T-helper 2 cell (primary cell): ENCODE measurements at places on chromosomes 13 and 19.

GRCh38 chr13:111359237-111359915 is 38.9 kb downstream of the TEX29 start:
- DNase-seq: no peak

DNA sequence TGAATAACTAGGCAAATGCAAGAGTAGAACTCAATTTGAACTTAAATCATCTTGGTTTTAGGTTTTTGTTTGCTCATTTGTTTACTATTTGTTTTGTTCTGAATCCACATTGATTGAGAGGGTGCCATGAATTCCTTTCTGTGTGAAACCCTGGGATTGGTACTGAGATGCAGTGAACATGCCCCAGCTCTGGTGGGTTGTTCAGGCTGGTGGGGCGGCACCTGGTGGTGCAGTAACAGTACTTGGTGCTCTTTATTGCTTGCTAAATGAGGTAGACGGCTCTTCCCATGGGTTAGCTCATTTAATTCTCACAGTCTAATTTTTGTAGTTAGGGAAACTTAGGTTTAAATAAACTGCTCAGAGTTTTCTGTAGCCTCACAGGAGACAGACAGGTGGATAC is 48.4 kb downstream of the WASF3 start:
- DNase-seq: no peak

DNA sequence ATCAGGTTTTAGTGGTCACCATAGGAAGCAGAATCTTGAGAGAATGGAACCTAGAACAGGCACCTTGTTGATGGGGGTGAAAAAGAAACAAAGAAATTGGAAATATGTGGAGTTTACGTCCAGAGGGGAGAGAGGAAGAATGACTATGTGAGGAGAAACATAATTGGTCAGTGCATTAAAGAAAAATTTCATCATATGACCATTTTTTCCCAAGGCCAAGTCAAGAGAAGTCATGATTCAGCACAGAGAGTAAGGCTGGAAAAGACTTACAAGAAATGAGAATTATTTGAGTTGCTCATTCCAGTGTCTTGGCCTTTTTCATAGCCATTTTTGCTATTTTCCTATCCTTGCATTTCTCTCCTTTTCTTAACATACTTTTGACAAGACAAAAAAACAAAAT is 421.7 kb downstream of the EFNB2 start:
- DNase-seq: no peak

DNA sequence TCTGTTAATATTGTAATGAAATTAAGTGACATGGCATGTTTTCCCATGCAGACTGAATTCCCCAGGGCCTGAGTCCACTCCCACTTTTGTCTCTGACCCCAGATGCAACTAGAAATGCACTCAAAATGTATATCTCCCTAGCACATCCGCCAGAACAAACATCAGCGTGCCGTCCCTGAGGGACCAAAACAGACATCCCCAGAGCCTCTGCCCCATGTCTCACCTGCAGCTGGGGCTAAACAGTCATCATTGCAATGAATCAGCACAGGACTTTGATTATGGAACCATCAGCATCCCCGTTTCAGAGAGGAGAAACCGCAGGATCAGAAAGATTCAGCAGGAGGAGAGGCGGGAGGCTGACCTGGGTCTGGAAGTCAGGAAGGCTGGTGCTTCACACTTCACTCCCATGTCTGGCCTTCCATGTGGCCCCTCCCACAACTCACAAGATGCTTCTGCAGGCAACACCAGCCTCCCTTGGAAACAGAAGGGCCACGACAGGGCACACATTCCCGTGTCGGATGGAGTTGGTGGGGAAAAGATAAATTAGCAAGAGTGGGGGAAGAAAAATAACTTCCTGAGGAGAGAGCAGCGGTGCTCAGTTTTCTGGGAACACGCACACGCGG is 130.6 kb upstream of the VSTM2B start:
- DNase-seq: no peak

DNA sequence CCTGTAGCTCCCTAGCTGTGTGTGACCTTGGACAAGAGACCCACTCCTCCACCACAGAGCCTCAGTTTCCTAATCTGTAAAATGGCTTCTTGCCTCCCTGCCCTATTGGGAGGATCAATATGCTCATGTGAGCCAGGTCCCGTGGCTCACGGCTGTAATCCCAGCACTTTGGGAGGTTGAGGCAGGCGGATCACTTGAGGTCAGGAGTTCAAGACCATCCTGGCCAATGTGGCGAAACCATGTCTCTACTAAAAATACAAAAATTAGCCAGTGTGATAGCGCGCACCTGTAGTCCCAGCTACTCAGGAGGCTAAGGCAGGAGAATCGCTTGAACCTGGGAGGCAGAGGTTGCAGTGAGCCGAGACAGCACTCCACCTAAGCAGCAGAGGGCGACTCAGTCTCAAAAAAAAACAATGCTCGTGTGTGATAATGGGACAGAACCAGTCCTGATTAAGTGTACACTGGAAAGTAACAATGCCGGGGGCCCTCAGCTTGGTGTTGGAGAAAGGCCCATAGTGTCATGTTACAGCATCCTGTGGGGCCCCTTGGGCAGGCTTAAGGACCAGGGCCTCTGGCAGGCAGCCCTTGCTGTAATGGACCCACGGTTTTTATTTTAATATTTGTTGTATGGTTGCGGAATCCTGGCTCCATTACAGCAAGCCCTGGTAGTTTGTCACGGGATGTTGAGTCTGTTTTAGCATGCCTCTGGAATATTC is 6.8 kb downstream of the RPS11 start:
- no peak for DNase-seq

DNA sequence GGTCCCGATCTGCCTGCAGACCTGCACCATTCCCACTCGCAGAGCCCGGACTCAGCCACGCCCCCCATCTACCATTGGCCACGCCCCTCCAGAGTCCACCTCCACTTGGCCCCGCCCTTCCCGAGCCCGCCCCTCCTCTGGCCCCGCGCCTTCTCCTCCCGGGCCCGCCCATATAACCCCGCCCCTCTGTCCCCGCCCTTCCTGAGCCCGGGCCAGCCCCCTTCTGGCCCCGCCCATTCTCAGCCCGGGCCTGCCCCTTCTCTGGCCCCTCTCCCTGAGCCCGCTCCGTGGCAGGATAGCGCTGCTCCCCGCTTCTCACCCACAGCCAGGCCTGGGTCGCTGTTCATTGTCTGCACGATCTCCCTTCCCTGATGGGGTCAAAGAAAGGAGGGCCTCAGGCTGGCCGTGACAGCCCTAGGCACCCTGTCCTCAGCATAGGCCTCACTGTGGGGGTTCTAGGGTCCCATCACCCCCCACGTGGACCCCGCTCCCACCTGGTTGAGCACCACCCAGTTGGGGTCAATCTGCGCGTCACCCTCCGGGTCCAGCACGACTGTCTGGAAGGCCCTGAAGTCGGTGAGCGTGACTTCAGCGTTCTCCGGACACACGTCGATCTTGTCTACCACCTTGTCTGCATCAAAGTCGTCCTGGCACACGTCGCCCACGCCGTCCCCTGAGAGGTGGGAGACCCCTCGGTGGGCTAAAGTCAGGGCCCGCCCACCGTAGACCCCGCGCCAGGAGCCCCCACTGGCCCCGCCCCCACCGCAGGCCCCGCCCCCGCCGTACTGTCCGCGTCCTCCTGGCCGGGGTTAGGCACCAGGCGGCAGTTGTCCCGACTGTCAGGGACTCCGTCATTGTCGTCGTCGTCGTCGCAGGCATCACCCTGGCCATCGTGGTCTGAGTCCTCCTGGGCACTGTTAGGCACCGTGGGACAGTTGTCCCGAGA is 5.7 kb downstream of the COMP start:
- DNase-seq: peak; percentile 61

GRCh38 chr13:105979131-105980011 is 556.1 kb downstream of the EFNB2 start:
- no peak for DNase-seq

DNA sequence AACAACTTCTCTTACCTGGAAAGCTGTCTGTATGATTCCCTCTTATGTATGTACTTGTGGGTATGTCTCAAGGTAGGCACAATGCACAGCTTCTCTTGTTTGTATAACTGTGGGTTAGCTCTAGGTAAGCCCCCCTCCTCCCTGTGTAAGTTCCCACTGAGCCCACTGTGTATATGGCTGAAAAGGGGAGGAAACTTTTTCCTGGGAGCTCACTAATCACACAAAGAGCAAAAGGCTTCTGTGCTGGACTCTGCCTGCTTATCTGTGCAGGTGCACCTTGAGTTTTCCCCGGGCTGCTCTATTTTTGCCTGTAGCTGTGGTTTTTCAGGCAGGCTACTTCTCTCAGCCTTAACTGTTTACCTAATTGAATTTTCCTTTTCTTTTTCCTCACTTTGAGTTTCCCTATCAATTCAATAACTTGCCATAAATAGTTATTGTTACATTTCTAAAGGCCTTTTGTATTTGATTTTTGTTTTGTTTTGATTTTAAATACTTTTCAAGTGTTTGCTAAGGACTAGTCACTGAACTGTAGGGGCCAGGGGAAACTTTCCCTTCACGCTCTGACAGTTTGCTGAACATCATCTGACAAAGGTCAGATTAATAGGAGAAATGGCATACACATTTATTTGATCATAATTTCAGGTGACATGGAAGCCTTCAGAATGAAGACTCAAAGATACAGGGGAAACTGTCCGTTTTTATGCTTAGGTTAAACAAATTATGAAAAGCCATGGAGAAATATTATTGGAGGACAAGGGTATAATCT is 423.5 kb upstream of the ATXN8OS start:
- DNase-seq: no peak

DNA sequence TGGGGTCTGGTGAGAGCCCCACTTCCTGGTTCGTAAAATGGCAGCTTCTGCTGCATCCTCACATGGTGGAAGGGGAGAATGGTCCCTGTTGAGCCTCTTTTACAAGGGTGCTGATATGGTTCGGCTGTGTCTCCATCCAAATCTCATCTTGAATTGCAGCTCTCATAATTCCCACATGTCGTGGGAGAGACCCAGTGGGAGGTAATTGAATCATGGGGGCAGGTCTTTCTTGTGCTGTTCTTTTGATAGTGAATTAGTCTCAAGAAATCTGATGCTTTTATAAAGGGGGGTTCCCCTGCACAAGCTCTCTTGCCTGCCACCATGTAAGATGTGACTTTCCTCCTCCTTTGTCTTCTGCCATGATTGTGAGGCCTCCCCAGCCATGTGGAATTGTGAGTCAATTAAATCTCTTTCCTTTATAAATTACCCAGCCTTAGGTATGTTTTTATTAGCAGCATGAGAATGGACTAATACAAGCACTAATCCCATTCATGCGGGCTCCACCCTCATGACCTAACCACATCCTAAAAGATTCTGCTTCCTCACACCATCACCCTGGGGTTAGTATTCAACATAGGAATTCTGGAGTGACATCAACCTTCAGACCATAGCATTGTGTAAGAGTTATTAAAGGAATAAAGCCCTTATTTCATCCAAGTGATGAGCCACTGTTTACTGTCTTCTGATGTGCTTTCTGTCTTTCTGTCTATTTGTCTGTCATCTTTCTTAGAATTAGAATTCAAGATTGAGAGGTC is 159.0 kb upstream of the IRS2 start:
- DNase-seq: no peak

- DNase-seq: no peak
These were observed 39.5 kb upstream of the RPL21 start for GRCh38 chr13:27211771-27212364.

GRCh38 chr13:99985886-99986527 is 4.4 kb downstream of the ZIC2 start:
- no peak for DNase-seq

- DNase-seq: no peak
These were observed 4.3 kb upstream of the PSMC4 start for GRCh38 chr19:39966617-39967016.

GRCh38 chr19:32945260-32945659 is 26.5 kb downstream of the CEP89 start:
- DNase-seq: no peak

DNA sequence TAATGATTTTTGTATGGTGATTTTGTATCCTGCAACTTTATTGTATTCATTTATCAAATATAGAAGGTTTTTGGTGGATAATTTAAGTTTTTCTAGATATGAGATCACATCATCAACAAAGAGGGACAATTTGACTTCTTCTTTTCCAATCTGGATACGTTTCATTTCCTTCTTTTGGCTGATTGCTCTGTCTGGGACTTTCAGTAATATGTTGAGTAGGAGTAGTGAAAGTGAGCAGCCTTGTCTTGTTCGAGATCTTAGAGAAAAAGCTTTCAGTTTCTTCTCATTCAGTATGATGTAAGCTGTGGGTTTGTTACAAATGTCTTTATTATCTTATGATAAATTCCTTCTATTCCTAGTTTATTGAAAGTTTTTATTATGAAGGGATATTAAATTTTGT is 352.0 kb upstream of the DACH1 start:
- no peak for DNase-seq

DNA sequence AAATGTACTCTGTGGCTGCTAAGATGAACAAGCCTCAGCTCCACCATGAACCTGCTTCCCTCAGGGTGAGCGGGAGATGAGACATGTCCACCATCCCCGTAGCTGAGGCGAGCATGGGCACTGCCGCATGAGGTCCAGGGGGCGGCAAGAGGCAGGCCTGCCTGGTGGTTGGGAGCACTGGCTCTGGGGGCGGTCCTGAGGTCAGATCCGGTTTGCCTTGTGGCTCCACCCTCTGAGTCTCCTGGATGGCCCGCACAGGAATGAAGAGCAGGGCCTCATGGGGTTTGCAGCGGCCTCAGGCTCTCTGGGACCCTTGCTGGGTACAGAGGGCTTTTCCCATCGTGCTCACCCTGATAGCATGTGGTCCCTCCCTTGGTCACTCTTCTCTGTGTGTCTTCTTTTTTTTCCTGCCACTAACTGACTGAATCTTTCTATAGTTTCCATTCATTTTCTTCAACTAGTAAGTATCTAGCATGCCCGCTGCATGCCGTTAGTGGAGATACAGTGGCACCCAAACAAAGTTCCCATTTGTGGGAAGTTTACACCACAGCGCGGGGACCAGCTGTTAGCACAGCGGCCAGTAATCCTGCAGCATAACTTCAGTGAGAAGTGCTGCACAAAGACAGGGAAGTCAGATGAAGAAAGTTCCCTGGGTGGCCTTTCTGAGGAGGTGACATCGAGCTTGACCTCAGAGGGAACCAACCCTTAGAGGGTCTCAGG is 37.3 kb downstream of the CAPN12 start:
- no peak for DNase-seq

- no peak for DNase-seq
These were observed 21.6 kb downstream of the VASP start for GRCh38 chr19:45528744-45529419.

DNA sequence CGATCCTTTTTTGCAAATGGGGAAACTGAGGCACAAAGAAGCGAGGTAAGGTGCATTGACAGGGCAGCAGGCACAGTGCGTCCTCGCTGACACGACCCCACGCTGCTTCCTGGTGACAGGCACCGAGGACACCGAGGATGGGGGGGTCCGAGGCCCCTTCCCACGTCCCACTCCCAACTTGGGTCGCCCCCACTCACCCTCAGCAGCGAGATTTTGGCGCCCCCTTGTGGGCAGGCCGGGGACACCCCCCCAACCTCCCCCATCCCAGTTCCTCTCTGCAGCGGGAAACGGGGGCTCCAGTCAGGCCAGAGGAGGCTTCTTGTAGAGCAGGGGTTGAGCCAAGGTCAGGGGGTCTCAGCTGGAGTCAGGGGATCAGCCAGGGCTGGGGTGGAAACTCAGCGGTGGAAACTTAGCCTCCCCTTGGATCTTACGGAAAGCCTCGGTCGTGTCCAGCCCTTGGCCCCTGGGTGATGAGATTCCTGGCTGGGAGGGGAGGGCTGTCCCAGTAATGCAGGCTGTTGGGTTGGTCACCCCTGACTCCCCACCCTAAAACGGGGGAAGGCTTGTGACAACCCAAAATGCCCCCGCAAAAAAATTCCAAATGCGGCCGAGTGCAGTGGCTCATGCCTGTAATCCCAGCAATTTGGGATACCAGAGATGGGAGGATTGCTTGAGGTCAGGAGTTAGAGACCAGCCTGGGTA is 8.2 kb downstream of the SMIM24 start:
- peak; percentile 22 for DNase-seq

GRCh38 chr19:6224308-6224675 is 55.5 kb downstream of the MLLT1 start:
- no peak for DNase-seq

GRCh38 chr13:97135883-97136282 is 86.2 kb upstream of the MBNL2 start:
- DNase-seq: no peak
